Stimulated activated CD8-positive, alpha-beta memory T cell treated with anti-CD3 and anti-CD28 coated beads, Interleukin-4, amount 100 ng/mL, for 4 hours (primary cell): ENCODE measurements at places on chromosomes 6 and 20.

- DNase-seq: no peak
Measured at GRCh38 chr6:161211380-161212035, 62.4 kb downstream of the AGPAT4 start.

DNA sequence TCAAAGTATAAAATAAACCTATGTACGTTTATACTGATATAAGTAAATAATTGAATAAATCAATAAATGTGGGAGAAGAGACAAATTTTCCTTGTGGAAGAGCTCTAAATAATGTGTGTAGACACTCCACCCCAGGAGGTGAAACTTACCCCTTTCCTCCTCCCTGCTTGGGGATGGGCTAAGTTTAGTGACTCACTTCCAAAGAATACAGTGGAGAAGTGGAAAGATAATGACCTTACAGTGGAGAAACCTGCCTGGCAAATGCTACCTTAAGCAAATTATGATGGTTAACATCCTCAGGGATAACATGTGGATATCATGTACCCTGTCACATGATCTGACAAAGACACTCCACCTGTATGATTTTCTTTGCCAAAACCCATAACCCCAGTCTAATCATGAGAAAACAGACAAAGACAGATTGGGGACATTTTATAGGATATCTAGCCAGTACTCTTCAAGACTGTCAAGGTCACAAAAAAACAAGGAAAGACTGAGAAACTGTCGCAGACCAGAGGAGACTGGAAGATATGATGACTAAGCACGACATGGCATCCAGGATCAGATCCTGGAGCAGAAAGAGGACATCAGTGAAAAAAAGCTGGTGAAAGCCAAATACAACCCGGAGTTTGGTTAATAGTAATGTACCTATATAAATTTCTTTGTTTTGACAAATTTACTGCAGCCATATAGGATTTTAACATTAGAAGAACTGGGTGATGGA is 195.5 kb upstream of the PRDM1 start:
- no peak for DNase-seq

- no peak for DNase-seq
Measured at GRCh38 chr20:1182106-1182505, 2.7 kb downstream of the TMEM74B start.

GRCh38 chr6:123447315-123447937 is 189.3 kb downstream of the TRDN start:
- DNase-seq: no peak

GRCh38 chr6:36829919-36830544 is 9.2 kb downstream of the CPNE5 start:
- DNase-seq: no peak

DNA sequence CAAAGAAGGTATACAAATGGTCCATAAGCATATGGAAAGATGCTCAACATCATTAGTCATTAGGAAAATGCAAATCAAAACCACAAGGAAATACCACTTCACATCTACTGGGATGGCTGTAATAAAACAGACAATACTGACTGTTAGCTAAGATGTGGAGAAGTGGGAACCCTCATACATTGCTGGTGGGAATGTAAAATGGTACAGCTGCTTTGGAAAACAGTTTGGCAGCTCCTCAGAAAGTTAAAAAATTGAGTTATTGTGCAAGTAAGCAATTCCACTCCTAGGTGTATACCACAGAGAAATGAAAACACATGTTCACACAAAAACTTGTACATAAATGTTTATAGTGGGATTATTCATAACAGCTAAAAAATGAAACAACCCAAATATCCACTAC is 173.0 kb upstream of the JAG1 start:
- no peak for DNase-seq

- DNase-seq: no peak
Measured at GRCh38 chr20:37364927-37365272, 19.0 kb downstream of the SRC start.

GRCh38 chr20:45469336-45470261 is at the start of gene WFDC2:
Gene WFDC2 (plus strand): TSS chr20:45469753. CDS start chr20:45469782, 29 bp downstream.
- DNase-seq: no peak

GRCh38 chr6:13005994-13006393 is 289.4 kb downstream of the PHACTR1 start:
- no peak for DNase-seq

DNA sequence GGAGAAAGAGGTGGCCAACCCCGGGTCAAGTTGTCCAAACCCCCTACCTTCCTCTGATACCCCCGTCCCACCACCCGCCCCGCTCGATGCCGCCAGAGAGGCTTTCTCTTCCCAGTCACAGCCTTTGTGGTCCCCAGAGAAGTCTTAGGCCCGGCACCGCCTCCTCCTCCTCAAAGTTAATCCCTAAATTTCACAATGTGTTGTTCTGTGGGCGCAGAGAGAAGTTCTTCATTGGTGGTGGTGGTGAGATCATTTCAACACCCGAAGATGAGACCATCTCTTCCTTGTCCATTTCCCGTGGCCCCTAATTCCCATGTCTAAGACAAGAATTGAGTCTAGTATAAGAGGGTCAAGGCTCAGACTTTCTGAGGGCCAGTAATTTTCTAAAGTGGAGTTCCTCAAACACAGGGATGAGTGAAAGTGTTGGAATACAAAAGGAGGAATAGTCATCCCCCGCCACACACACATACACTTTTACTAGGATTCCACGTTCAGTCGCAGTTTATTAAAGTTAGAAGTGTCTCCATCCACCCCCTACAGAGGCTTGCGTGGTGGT is 10.4 kb downstream of the TRIM31 start:
- no peak for DNase-seq

- no peak for DNase-seq
Measured at GRCh38 chr6:163333038-163333437, 81.5 kb upstream of the QKI start.

- DNase-seq: no peak
Measured at GRCh38 chr6:82775981-82776380, 289.7 kb downstream of the UBE3D start.

DNA sequence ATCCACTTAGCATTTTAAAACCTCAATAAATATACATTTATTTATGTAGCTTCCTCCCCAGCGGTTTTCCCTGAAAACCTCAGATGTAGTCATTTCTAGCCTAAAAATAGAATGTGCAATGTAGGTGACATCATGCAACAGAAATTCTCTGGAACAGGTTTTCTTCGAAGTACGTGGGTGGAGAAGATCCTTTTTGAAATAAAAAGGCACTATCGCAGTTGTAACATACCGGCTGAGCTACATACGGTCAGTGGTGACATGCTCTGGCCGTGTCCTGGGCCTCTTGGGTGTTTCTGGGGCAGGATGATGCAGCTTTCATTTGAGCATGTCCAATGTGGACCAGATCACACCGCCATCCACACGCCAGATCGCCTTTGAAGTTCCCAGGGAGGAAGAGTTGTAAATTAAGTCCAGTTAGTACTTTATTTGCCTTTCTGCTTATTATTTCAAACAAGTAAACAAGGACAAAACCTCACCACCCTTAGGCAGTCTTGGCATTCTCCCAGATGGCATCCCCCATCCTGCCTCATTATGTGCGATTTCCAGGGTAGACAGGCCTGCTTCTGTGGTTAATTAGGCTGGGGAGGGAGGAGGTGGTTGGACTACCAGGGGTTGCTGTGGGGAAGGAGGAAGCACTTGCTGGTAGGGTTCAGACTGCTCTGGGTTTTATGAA is 109.5 kb upstream of the CLDN20 start:
- DNase-seq: no peak

DNA sequence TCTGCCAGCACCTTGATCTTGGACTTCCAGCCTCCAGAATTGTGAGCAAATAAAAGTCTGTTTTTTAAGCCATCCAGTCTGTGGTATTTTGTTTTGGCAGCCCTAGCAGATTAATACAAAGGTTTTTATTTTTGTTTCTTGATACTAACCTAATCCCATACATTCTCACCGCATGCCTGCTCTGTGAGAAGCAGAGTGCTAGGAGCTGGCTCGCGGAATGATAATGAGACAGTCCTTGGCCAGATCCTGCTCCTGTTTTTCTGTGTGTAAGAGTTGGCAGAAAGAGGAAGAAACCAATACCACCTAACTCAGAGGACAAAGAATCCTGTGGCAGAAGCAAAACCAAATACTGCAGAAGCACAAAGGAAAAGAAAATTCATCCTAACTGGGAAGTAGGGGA is 82.6 kb downstream of the KIF16B start:
- DNase-seq: no peak

DNA sequence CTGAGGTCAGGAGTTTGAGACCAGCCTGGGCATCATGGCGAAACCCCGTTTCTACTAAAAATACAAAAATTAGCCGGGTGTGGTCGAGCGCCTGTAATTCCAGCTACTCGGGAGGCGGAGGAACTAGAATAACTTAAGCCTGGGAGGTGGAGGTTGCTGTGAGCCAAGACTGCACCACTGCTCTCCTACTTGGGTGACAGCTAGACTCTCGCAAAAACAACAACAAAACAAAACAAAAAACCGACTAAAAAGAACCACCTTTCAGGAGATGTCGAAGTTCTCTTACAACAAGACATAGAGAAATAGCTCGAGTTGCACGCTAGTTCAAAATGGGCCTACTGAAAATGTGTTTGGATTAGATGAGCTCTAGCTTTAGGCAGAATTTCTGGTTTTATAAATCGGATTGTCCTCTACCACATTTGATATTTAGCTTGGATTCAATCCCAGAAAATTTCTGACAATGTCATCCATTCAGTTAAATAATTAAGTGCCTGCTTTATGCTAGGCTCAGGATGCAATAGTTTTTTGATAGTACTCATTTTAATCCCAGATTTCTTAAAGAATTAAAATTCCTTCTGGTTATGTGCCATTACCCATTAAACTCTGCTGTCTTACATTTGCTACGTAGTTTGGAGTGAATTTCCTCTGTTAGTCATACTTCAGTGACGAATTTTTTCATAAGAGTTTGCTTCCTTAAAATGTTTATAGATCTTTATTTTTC is 137.5 kb upstream of the SHLD1 start:
- DNase-seq: no peak

GRCh38 chr6:134402372-134402984 is 84.6 kb upstream of the SGK1 start:
- DNase-seq: no peak

DNA sequence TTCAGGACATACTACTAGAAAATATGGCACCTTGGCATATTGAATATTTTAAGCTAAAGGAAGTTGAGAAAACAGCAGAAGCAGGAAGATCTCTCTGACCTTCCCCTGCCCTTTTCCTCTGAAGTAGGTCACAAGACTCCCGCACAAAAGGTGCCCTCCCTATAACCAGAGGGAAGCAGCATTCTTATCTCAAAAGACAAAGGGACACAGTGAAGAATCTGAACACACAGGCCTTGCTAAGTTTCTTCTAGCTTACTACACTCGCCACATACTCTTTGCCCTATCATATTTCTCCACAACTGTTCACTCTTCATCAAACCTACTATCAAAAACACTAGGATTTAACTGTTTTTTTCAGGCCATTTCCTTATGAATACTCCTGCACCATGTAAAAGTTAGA is 151.2 kb downstream of the ELOVL4 start:
- no peak for DNase-seq

DNA sequence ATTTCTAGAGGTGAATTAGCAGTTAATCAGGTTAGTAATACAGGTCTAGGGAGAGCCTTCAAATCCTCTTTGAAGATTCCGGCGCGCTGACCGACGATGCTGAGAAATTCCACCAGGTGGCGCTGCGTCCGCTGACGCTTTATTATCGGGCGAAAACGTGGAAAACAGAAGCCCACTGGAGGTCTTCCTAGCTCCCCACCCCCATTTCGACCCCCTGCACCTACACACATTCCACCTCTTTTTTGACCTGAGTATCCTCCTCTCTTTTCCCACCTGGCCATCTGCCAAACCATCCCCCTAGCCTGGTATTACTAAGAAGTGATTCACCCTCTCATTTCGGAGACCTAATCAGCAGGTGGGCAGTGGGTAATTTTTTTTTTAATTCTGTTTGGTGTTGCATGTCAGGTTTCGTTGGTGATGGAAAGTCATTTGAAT is 65.4 kb upstream of the RIN2 start:
- peak; percentile 2 for DNase-seq

DNA sequence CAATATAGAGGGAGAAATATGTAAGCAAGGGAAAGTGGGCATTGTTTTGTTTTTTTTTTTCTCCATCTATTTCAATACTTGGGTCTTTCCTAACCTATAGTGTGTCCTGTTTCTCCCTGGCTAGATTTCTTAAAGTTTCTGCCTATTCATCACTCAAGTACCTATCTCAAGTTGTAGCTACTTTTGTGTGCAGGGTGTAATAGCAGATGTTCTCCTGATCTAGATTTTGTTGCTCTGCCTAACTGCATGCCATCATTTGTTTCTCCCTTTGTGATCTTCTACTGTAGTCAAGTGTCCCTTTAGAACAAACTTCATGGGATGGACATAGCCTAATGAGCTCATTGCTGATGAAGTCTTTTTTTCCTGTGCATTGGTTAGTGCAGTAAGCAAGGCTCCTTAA is 45.8 kb downstream of the TOP1 start:
- no peak for DNase-seq

- DNase-seq: no peak
Measured at GRCh38 chr6:131646249-131646670, 9.2 kb downstream of the ENPP3 start.

DNA sequence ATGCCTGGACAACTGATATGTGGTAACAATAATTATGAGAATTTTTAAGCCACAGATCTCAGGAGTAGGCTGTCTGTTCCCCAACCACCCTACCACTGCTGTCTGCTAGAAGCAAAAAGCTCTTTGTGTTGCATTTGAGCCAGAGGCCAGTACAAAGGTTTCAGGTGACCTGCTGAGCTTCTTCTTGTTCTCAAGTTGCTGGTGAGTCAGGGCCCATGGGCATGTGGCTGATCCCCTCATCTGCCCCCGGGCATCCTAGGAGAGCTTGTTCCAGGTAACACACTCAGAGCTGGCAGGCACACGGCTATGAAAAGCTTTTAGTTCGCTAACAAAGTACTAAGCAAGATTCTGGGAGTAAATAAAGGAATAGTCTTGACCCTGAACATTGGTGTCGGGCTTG is 285.3 kb downstream of the CDC5L start:
- DNase-seq: no peak

- no peak for DNase-seq
Measured at GRCh38 chr6:84967965-84968364, 203.6 kb upstream of the TBX18 start.

DNA sequence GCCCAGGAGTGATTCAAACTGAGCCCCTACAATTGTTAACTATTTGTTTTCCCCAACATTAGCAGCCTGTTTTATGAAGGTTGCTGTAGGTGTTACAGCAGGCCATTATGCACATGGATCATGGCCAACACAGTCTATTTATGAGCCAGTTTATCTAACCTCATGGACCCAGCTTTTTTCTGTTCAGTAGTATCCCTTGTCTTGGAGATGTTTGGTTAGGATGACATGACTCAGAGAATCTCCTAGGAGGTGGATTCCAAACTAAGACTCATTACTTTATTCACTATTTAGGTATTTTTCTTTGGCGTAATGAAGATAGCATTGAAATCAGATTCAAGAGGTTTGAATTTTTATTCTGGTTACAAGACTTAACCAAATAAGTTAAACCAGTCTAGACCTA is 62.8 kb upstream of the TFB1M start:
- no peak for DNase-seq
